ENCODE measurements at places on chromosomes 7 and 10. TPM values are rescaled to one million over a fixed set of nuclear protein-coding genes. Genes with fewer than 3 reads are reported as not detected.

The BHLHA15 gene
- total RNA-seq, result 0.33 TPM

The LDB3 gene
- total RNA-seq, result 0.07 TPM

The OR2A12 gene
- not detected for total RNA-seq

The IDI2 gene
- not detected for total RNA-seq

Data from A549 treated with GW870086 at 1 μM for 4 hours (cell line).